T-helper 9 cell (primary cell): ENCODE measurements at places on chromosomes 4 and X.

DNA sequence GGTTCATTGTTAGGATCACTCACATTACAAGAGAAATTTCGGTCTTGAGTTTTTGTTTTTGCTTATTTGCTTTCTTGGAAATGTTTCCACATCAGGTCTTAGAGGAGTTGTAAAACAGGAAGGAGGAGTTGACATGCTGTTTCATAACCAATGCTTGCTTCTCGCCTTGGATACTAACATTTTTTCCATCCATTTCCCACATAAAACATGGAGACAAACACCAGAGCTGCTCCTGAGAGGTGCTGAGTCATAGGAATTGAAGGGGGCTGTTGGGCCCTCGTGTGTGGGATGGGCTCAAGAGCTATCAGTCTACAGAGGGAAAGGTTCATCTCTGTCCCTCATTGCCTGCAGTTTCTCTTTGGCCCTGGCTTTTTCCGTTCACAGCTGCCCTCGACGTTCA is 29.9 kb downstream of the TBL1X start:
- no peak for DNase-seq

GRCh38 chrX:56728752-56729151 is 291 bp upstream of the NBDY start:
- DNase-seq, result no peak

DNA sequence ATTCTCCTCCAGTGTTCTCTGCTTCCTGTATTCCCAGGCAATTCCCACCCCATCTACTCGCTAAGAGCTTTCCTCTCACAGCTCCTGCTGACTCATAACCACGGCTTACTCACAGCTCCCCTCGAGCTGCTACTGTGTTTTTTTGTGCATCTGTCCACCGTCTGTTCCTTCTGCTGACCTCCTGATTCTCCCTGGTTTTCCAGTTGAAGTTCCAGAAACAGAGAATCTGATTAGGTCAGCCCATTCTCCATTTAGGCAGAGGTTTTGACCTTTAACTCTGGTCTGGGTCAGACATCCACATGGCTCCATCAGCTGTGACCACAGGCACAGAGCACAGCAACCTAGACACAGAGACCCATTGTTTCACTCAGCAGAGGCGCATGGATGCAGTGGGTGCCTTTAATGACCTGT is 5.5 kb upstream of the SMIM20 start:
- DNase-seq, result no peak

- no peak for DNase-seq
These were observed 508.0 kb upstream of the CXorf51A start for GRCh38 chrX:147322496-147322895.

GRCh38 chrX:75210602-75211001 is 54.5 kb upstream of the ABCB7 start:
- no peak for DNase-seq

DNA sequence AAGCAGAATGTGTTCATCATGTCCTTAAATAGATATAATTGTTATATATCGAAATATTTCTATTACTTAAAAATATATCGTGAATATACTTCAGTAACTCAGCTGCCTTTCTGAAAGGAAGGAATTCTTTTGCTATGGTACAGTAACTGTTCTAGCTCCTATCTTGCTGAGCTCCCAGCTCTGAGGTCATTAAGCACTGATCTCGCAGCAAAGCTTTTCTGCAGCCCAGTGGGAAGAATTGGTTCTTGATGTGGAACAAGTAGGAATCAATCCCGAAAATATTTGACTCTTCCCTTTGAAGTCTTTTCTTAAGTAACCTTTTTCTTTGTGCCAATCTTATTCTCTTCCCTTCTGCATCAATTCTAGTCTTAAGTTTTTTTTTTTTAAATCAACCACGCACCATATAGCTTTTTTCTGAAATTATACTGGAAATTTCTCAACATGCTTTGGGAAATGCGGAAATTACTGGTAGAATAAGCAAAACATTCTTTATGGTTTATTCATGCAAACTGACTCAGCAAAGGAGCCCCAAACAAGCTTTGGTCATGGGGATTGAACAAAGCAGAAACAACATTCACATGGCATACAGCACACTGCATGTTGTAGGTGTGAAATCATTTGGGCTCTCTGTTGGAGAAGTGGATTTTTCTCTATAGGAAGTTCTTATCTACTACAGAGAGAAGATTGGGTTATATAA is 428.9 kb upstream of the GNPDA2 start:
- DNase-seq, result no peak

- no peak for DNase-seq
These were observed 2.3 kb upstream of the ELOVL6 start for GRCh38 chr4:110200689-110201088.

DNA sequence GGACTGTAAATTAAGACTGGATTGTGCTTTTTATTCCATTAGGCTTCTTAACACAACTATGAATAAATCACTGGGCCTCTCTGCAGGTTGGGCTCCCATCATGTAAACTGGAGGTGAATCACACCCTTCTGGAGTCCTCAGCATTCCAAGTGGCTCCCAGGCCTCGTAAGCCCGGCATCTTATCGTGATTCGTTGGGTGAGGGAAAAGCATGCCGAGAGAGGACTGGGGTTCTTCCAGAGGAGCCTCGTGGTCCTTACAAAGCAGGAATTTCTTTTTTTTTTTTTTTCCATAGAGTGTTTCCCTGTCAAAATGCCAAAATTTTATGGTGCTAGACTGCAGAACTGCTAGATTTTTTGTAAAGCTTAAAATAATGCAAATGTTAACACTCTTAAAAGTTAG is 20.0 kb downstream of the CLDN22 start:
- no peak for DNase-seq

DNA sequence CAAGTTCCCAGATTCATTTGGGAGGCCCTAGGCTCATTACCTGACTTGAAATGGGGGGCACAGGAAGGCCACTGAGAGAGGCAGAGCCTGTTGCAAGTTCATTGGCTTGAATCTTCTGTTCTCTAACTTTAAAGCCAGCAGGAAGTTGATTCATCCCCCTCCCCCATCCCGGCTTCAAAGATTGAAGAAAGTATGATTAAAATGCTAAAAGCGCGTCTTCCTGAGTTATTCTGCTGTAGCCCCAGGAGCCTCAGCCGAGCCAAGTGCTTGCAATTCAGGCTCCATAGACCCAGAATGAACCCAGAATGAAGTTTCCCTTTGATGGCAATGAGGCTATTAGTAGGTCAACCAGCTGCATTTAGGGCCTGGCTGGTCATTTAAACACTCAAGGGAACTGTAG is 14.7 kb downstream of the CHST7 start:
- peak; percentile 16 for DNase-seq

DNA sequence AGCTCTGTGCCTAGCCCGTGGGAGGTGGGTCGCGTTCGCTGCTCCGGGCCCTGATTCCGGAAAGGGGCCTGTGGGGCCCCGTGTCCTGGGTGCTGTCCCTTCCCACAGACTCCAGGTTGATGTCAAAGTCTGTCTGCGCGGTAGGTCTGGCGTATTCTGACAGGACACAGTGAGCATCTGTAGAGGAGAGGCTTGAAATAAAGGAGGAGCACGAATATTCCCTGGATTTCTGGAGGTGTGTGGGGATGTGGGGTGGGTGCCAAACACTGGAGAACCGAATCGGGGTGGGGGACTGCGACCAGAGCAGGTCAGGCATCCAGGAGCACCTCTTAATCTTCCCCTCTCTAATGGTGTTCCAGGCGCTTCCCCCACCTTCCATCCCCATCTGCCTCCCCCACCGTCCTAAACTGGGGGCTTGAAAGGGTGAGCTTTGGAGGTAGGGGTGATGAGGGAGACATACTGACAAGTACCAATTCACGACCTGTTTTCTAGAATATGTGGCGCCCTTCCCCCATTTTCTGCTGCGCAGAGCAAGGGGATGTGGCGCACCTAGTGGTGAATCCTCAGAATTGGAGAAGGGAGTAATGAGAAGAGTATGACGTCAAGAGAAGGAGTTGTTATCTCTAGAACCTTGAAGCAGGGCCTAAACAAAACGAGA is 877 bp downstream of the GPRASP1 start:
- peak; percentile 38 for DNase-seq

DNA sequence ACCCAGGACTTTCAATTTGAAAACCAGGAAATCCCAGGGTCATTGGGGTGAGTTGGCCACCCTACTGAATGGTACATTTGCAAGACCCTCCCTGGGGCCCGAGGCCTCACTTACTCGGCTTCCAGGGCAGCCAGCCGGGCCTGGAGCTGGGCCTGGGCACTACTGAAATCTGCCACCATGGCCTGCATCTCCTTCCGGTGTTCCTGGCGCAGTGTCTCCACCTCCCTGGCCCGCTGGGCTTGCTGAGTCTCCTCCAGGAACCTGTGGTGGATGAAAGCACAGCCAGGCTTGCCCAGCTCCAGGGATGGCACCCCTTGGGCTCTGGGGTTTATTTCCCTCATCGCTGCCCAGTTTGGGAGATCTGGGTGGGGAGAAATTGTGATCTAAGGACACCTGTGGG is 24.7 kb downstream of the MED28 start:
- no peak for DNase-seq

DNA sequence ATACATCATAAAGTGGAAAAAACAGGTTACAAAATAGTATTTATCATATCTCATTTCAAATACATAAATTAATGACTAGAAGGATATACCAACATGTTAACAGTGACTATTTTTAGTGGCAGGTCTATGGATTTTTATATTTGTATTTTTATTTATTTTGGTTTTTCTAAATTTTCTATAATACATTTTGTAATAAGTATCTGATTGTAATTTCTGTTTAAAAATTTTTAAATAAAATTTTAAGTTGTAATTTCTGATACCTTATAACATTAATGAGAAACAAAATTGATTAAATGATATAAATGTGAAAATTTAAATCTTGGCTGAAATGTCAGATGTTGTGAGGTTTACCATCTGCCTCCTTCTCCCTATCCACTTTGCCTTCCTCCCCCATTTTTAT is 2.5 kb downstream of the NONO start:
- DNase-seq, result no peak

DNA sequence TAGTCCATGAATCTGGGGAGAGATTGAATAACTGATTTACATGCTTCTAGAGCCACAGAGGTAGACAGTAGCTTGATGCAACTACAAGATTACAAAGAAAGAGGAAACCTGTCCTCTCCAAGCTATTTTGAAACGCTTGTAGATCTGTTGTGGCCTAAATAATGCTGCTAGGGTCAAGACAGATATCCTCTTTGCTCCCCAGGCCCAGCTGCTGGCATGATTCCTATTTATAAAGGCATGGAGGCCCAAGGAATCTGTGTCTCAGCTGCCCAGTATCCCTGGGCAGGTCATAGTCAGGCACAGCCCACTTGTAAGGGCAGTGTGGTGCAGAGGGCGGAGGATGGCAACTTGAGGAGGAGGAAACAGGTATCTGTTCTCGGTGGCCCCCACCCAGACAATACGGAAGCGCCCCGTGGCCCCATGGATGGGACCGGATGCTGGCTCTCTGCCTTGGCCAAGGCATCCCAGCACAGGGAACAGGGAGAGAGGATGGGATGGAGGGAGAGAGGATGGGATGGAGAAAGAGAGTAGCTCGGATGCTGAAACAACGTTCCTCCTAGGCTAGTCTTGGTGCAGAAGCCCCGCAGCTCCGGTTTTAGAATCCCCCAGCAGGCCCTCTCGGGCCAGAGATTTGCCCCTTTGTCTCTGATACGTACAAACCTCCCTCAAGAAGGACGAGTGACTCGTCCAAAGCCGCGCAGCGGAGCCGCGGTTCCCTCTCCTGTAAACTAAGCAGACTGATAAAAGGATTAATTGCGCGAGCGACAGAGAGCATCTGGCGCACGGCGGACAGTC is 767 bp upstream of the SMIM20 start:
- DNase-seq, result peak; percentile 11

- no peak for DNase-seq
These were observed 13.3 kb upstream of the ZNF827 start for GRCh38 chr4:145951931-145952330.

- DNase-seq, result no peak
These were observed 183.5 kb downstream of the PCDH7 start for GRCh38 chr4:30903502-30904214.

GRCh38 chrX:38607976-38608375 is 46.6 kb downstream of the TSPAN7 start:
- no peak for DNase-seq

GRCh38 chr4:2284934-2285612 is 23.2 kb upstream of the MXD4 start:
- DNase-seq, result no peak

- DNase-seq, result no peak
These were observed 237.6 kb downstream of the SCFD2 start for GRCh38 chr4:53128231-53128630.

DNA sequence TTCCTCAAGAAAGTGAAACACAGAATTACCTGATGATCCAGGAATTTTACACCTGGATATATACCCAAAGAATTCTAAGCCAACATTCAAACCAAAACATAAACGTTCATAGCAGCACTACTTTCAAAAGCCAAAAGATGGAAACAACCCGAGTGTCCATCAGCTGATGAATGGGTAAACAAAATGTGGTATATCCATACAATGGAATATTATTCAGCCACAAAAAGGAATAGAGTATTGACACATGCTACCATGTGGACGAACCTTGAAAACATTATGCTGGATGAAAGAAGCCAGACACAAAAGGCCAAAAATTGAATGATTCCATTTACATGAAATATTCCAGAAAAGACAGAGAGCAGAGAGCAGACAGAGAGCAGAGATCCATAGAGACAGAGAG is 52.0 kb downstream of the IRF2 start:
- no peak for DNase-seq

- no peak for DNase-seq
These were observed 82.9 kb upstream of the NLGN4X start for GRCh38 chrX:6311540-6311939.

- DNase-seq, result no peak
These were observed 22.3 kb downstream of the CAMK2D start for GRCh38 chr4:113739197-113739596.

- DNase-seq, result no peak
These were observed 5.0 kb downstream of the ARFIP1 start for GRCh38 chr4:152784490-152785350.

DNA sequence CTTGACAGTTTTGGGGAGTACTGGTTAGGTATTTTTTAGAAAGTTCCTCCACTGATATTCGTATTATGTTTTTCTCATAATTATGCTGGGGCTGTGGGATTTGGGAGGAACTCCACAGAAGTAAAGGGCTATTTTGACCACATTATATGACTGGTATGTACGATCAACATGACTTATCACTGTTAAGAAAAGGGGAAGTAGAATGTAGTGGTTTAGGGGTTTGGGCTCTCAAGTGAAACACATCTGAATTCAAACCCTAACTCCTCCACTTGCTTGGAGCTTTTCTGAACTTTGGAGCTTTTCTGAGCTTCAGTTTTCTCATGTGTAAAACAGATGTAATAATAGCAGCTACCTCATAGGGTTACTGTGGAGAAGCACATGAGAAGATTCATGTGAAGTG is 96.4 kb upstream of the C1GALT1C1 start:
- DNase-seq, result no peak

DNA sequence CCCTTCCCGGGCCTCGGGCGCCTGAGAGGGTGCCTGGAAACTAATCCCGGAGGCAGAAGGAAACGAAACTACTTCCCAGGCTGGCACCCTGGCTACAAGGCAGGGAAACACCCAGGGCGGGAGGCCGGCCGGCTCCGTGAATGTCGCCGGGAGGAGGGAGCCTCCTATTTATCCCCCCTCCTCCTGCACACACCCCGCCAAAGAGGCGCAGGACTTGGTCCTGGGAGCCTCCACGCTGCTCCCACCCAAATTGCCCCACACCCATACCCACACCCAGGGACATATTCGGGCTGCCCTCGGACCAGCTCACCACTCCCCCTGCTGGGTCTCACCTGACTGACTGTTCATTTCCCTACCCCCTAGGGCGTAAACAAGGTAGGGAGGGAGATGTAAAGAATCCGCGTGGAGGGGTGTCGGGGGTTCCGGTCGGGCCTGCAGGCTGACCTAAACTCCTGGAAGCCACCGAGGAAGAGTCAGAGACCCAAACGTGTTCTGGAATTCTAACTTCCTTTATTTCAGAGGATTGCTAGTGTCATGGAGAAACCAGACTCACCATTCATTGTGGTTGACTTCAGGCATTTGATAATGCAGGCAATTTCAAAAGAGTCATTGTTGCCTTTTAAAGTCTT is at the start of gene BTC:
Gene BTC (minus strand): TSS at position 142 of the 629 bp plus-strand sequence. CDS start 198 bp downstream, outside the sequence.
- DNase-seq, result no peak
